ENCODE measurements at places on chromosomes 2 and 18.

DNA sequence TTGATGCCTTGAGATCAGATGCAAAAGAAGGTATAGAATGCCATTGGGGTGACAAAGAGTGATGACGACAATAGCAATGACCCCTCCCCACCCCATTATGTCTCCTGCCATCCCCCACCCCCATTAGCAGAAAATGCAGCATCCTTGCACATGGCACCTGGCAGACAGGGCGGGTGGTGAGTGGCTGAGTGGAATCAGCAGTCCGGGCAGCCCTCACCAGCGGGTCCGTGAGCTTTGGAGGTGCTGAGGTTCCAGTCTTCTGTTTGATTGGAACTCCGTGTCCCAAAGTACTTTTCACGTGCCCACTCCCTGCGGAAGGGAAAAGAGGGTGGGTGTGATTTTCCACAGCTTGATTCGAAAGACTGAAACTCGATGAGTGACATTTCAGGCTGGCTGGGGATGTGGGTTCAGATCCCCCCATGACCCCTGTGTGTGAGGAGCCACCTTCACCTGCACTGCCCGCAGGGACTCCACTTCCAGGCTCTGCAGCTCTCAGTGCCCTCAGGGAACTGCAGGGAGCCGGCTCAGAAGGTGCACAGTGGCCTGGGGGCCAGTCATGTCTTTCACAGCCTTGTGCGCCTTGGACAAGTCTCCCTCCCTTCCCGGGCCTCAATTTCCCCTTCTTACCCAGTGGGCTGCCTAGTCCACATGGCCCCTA, 130.9 kb downstream of the GLI2 start:
- no peak for DNase-seq

- DNase-seq: no peak
These were observed 37.4 kb downstream of the SH3BP4 start for GRCh38 chr2:234989183-234989701.

- no peak for DNase-seq
These were observed 241.8 kb downstream of the PTH2R start for GRCh38 chr2:208648368-208648767.

- DNase-seq: no peak
These were observed 34.0 kb downstream of the LBH start for GRCh38 chr2:30265052-30266015.

DNA sequence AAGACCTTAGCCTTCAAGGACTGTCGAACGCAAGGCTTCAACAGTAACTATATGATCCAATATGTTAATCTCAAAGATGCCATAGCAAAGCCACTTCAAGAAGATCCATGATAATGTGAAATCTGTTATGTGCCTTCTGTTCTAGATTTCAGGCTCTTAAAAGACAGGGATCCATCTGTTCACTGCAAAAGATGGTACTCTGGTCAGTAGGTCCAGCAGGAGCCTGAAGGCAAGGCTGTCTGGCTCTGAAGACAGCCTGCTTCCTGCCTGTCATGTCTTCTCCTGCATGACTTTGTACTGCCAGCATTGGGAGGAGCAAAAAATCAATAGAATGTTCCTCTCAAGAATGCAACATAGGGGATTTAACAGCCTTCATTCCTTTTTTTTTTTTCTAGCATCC, 270.8 kb upstream of the PARD3B start:
- DNase-seq: no peak

GRCh38 chr2:217710211-217710765, 292.5 kb downstream of the TNS1 start:
- DNase-seq: no peak

- no peak for DNase-seq
These were observed 752 bp upstream of the BAZ2B start for GRCh38 chr2:159617100-159617499.

GRCh38 chr2:202237787-202238233, 587 bp downstream of the SUMO1 start:
- peak; percentile 19 for DNase-seq

DNA sequence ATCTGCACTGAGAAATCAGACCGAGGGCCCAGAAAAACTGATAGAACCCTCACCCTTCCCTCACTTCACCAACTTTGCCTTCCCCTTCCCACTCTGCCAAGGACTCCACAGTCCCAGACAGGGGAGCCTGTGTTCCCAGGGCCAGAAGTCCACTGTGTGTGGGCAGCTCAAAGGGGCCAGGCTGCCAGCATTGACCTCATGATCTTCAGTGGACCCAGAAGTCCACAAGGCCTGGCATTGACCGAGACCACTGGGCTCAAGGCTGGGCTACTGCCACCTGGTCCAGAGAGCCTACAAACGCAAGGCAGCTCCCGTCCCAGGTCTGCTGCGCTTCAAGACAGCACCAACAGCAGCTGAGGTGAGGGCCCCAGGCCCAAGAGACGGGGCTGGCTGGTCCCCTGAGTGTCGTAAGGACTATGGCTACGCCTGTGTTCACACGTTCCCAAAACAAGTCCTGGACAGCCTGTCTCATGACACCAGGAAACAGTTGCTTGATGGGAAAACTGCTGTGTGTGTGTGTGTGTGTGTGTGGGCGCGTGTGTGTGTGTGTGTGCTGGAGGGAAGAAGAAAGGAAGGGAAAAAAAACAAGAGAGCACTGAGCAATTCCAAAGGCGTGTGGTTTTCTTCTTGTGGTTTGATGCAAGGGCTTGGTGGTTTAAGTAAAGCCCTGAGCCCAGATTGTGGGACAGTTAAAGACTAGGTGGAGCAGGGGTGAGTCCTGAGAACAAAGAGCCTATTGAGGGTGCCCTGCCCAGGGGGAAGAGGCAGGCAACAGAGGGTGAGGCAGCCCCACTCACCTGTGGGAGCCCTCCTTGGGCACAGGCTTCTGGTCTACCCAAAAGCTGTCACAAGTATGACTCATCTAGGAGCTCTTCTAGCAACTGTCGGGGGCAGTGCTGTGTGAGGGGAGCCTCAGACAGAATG, 46.6 kb upstream of the ZBTB7C start:
- DNase-seq: no peak

- no peak for DNase-seq
These were observed 395.8 kb downstream of the MTX2 start for GRCh38 chr2:176665086-176665485.

DNA sequence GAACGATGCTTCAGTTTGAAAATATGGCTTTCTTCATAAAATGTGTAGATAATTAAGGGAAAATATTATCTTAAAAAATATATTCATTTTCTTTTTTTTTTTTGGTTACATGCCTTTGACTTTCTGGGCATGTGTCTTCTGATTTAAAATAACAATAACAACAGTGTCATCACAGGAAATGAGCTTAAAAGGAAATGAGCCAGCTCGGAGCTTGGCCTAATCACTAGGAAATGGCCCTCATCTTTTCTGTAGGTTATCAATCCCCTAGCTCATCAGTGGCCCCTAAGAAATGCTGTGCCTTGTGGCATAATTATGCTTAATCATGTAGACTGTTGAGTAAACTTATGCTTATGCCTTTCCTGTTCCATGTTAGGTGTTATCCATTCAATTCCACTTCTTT, 141.8 kb upstream of the FHL2 start:
- DNase-seq: no peak

DNA sequence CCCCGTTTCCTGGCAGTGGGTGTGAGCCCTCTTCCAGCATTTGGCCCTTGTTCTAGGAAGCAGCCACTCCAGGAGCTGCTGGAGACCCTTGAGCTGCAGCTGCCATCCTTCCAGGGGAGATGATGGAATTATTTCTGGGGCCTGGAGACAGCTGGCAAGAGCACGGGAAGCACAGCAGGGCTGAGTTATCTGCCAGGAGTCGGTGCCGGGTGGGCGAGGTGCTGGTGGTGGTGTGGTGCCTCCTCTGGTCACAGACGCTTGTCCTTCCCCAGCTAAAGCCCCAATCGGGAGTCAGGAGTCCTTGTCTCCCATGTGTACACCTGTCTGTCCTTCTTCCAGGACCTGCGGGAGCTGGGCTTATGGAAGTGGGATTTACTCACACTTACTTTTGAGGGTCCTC, 36.0 kb downstream of the DPYSL5 start:
- DNase-seq: no peak

- DNase-seq: no peak
These were observed 1055.2 kb upstream of the FANCL start for GRCh38 chr2:59296279-59296678.

DNA sequence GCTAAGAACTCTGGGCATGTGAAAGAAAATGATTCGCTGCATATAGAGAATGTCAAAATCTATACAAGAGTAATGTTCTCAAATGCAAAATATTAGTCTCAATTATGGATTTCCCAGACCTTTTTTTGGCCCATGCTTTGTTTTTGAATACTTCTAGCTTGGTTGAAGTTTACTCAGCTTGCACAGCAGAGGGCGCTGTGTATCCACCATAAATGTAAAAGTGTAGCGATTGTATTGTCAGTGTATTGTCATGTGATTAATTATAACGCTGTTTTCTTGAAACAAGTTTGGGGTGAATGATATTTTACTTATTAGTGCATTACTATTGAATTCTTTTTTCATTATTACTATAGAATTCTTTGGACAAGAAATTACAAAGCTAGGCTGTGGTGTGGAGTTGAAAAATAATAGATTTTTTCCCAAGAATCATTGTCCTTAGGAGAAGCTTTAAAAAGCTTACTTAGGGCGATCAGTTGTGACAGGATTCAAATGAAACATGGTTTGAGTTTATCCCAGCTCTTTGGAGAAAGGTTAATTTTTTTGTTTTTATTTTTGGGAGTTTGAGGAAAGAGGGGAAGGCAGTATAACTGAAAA, 98.3 kb downstream of the PIK3C3 start:
- no peak for DNase-seq

DNA sequence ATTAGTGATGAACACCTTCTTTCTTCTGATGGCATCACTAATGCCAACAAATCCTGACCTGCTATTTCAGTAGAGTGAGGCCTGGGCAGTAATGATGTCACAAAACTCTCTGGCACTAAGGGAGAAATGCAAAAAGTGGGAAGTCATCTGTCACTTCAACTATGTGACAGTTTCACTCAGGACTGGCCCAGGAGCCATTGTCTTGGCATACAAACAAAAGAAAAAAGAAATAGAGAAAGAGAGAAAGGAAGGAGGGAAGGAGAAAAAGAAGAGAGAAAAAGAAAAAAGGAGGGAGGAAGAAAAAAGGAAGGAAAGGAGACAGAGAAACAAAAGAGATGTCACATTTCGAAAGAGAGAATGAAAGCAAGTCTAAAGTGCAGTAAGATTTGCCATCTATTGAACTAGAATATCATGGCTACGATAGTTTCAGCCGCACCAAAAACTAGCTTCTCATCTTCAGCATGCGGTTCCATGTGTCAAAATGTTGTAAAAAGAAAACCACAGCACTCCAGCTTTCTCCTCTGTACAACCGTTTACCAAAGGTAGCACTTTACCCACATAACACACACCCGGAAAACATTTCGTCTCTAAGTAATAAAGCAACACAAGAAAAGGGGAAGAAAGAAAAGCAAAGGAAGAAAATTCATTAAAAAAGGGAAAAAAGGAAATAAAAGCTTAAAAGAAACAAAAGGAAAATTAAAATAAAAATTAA, 50.1 kb downstream of the CD226 start:
- no peak for DNase-seq

Data from GM12892 (cell line).